ENCODE measurements at places on chromosomes 3 and 15. TPM values are rescaled to one million over a fixed set of nuclear protein-coding genes. Genes with fewer than 3 reads are reported as not detected.

Gene ACTRT3
- total RNA-seq = 2.8 TPM

Gene SAXO2
- total RNA-seq = 1.4 TPM

Gene SERPINI2
- not detected for total RNA-seq

Gene ZBTB47
- total RNA-seq = 43.7 TPM

DNA sequence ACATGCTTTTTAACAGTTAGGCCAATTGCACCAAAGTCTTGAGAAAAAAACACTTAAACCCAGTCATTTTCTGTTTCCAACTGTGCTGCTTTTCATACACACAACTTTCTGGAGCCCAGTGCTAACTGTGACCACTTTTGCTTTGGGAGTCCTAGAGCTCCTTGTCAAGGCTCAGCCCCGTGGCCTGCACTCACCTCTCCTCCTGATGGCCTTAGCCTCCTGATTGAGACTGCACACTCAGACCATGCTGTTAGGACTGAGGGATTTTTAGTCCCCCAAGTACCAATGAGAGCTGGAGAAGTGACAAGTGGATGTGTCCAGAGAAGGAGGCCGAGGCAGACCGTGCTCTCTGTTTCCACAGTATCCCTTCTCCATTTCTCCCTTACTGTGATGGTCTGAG, 15.2 kb upstream of the RARRES1 start:
- no peak for DNase-seq
- H3K27me3 ChIP-seq = no peaks in the 10 kb centered on the region
- H3K4me3 ChIP-seq = no peak overlapping the region
- H3K27ac ChIP-seq = no peak overlapping the region
- no peaks in the 10 kb centered on the region for H3K4me1 ChIP-seq

- no peak overlapping the region for H3K4me3 ChIP-seq
- DNase-seq = no peak
- no peaks in the 10 kb centered on the region for H3K27me3 ChIP-seq
- no peaks in the 10 kb centered on the region for H3K4me1 ChIP-seq
Measured at GRCh38 chr15:75227663-75228280, 26.1 kb downstream of the C15orf39 start.

DNA sequence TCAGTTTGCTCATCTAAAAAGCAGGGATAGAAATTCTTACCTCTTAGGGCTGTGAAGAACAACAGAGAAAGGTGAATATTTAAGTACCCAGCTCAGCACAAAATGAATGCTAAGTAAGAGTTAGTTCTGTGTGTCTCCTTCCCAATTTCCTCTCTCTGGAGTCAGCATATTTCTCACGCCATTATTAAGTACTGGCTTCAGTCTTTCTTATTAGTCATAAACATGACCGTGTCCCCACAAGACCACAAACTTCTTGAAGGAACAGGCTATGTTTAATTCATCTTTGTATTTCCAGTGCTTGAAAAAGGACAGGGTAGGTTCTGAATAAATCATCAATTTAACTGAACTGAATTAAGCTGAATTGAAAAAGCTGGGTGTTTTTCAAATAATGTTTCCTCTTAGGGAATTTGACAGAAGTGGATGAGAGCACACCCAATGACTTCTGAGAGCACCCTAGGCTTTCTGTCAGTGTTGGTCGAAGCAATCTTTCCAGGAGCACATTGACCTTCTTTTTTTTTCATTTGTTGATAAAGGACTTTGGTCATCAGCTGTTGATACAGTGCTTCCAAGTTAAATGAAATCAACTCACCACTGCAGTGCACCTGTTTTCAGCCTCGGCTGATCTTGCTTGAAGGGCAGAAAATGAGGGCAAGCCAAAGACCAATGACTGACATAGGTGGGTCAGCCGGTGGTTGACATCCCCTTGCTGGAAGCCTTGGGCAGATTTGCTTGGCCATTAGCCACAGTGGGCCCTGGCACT, 324.6 kb downstream of the MFSD1 start:
- no peaks in the 10 kb centered on the region for H3K27me3 ChIP-seq
- no peak for DNase-seq

GRCh38 chr3:147361454-147362420, 44.6 kb downstream of the ZIC4 start:
- H3K27me3 ChIP-seq = peaks cover 36% of the 10 kb centered on the region
- no peak overlapping the region for H3K4me3 ChIP-seq
- no peak overlapping the region for H3K27ac ChIP-seq
- no peaks in the 10 kb centered on the region for H3K36me3 ChIP-seq
- DNase-seq = no peak

DNA sequence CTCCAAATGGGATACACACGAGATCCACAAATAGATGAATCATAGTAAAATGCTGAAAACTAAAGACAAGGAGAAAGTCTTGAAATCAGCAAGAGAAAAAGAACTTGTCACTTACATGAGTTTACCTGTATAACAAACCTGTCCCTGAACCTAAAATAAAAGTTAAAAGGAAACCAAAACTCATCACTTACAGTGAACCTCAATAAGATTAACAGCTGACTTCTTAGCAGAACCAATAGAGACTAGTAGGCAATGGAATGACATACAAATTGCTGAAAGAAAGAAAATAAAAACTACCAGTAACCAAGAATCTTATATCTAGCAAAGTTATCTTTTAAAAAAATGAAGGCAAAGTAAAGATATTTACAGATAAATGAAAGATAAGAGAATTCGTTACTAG, 27.4 kb downstream of the SEC22A start:
- no peaks in the 10 kb centered on the region for H3K27me3 ChIP-seq
- no peak overlapping the region for H3K27ac ChIP-seq
- no peak overlapping the region for H3K4me3 ChIP-seq
- DNase-seq = no peak
- peaks cover 4% of the 10 kb centered on the region for H3K36me3 ChIP-seq
